Stimulated activated naive CD8-positive, alpha-beta T cell treated with anti-CD3 and anti-CD28 coated beads, Interleukin-15, Interleukin-2, amounts not matched to agents 100 U/mL and 50 U/mL, for 24 hours (primary cell): ENCODE measurements at places on chromosomes 2 and 18.

DNA sequence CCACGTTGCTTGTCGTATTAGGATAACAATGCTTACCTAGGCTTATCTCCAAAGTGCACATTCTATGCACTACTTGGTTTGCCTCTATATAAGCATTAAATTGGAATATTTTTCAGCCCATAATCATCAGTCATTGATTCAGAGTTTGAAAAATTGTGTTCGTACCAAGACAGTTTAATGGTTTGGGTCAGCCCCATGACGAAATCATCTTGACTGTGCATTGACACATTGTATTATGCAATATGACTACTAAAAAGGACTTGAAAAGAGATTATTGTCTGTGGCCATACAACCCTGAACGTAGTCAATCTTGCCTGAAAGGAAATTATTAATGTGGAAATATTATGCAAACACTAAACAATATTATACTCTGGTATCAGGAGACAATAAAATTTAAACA lies 141.3 kb downstream of the EML6 start:
- no peak for DNase-seq

- DNase-seq: no peak
Measured at GRCh38 chr18:7232218-7232617, 1.3 kb downstream of the LRRC30 start.

- DNase-seq: no peak
Measured at GRCh38 chr2:166792808-166793207, 95.5 kb upstream of the XIRP2 start.

DNA sequence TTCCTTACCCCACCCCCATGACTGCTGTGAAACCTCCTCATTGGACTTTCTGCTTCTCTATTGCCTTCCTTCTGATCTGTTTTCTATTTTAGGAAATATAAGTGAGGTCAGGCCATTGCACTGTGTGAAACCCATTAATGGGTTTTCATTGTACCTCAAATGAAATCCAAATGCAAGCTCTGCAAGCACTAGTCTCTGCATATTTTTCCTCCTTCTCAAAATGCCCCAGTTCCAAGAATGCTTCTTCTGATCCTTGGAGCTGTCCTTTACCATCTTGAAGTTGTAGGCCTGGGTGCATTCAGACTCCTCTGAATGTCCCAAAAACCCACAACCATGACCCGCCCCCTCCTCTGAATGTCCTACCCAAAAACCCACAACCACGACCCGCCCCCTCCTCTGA lies 8.2 kb downstream of the IL1A start:
- DNase-seq: no peak

GRCh38 chr2:159051133-159051532 lies 82.7 kb downstream of the TANC1 start:
- DNase-seq: no peak

DNA sequence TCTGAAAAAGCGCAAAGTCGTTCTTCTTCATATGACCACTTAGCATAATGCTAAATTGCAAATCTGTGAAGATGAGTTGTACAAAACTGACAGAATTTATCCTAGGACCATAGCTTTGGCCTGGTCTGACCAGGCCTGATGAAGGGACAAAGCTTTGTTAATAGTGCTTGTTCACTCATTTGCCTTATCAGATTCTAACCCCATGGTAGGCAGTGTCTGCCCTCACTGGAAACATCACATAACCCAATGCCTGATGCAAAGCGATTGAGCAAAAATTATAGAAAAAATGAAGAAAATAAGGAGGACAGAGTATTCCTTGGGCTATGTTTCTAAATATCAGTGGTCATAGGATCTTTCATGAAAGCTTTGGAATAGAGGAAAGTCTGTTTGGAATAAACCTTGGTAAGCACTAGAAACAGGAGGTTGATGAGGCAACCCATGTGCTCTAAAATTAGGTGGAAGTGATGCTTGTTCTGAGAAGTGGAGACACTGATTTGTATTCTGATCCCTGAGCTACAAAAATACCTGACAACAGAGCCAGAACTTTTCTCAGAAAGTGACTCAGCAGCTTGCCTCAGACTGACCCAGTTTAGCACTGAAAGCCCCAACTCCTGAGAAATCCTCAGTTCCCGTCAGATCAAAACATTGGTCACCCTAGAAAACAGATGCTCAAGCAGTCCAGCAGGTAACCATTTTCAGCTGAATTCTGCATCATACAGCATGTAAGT lies 131.4 kb upstream of the MAPRE2 start:
- no peak for DNase-seq

DNA sequence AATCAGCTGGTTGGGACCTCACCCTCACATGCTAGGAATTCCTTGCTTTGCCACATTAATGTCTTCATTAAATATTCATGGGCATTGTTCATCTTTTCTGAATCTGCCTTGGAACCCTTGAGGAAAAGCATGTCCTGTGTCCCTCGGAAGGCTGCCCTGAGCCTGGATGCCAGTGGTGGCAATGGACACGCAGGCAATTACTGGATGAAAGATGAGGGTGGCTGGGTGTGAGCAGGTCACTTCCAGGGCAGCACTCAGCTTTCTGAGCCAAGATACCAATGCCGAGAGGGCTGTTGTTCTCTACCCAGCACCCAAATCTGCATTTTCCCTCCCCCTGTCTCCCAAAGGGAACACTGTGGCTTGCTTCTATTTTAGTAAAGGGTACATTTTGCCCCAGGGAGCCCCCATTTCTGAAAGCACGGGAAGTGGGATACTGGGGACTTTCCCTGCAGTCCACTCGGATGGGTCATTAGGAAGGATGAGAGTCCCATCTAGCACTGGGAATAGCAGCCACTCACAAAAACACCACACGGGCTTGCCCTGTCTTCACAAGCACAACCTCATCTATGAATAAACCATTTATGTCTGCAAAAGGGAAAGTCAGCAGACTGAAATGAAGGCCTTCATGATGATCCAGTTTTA lies 234.8 kb downstream of the SOX11 start:
- no peak for DNase-seq

DNA sequence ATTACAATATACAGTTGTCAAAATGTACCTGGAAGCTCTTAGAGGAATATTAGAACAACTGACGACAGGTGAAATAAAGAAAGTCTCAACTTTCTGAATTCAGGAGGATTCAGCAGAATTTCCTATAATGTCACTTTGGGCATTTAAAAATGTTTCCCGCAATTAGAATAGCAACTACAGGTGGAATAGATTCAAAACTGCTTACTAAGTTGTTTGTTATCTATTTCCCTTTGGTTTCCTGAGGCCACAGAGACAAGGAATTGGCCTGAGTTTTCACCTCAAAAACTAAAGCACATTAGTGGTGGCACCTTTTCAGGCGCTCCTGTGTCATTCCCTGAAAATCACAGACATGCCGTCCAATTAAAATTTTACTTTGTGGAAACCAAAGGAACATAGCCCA lies 729.2 kb upstream of the FANCL start:
- DNase-seq: no peak

GRCh38 chr18:2814928-2815327 lies 31.9 kb upstream of the EMILIN2 start:
- no peak for DNase-seq

- no peak for DNase-seq
Measured at GRCh38 chr2:27776097-27776496, 4.6 kb downstream of the MRPL33 start.

- DNase-seq: no peak
Measured at GRCh38 chr2:77434880-77435279, 87.3 kb downstream of the LRRTM4 start.

DNA sequence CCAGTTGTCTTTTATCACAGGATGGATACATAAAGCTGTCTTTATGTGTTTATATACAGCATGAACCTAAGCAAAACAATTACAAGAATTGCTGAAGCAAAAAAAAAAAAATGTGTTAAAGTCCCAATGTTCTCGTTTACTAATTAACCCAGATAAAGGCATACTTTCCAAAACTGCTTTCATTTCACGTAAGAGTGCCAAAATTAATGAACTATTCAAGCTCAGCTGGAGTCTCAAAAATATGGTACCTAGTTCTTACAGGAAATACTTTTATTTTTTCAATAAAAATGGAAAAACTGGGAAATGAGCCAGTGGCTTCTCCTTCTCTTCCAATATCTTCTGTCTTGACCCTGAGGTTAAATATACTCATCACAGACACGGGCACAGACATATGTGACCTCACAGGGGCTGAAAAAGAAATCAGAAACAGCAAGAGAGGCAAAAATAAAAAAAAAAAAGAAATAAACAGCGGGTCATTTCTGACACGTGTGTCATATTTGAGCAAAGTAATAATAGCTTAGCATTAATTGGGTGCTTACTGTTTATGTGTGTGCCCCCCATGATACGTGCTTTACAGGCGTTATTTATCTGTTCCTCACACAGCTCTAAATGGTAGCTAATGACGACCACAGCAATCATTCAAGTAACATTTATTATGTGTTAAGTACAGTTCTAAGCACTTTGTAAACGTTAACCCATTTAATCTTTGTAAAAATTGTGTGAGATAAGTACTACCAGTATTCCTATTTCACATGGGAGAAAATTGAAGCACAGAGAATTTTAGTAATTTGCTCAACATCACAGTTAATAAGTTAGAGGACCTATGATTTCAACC lies 158.0 kb upstream of the MMADHC start:
- no peak for DNase-seq
